ENCODE measurements at places on chromosomes 13 and 19.

DNA sequence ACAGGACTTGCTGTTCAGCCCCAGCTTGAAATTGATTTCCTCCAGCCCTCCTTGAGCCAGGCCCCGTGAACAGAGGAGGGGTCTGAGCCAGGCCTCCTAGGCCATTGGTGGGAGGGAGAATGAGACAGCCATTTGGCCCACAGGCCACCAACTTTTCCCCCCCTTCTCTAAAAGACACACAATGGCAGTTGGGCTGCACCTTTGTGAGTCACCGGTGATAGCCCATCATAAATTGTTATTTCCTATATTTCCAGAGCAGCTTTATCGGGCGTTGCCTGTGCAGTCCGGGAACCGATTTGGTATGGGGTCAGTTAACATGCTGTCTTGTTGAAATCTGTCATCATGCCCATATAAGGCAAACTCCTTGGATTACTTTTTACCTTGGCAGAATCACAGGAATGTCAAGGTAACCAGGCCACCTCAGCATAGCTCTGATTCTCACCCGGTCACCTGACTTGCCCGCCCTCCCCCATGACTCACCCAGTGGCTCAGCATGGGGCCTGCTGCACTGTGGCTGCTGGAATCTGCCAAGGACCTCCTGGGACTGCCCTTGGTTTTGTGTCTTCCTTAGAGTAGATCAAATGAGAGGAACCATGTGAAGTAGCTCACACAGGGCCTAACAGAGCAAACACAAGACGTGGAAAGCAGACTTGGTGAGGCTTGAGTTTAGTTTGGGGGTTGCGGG lies 36.1 kb downstream of the ACTN4 start:
- peak; percentile 97 for DNase-seq

- DNase-seq, result no peak
Measured at GRCh38 chr19:35076657-35077056, 35.1 kb downstream of the HPN start.

GRCh38 chr13:95833126-95833525 lies 156.2 kb downstream of the DNAJC3 start:
- DNase-seq, result no peak

- DNase-seq, result no peak
Measured at GRCh38 chr19:46025835-46026234, 3.0 kb upstream of the PGLYRP1 start.

GRCh38 chr13:42083138-42083770 lies 34.8 kb downstream of the DGKH start:
- DNase-seq, result no peak

DNA sequence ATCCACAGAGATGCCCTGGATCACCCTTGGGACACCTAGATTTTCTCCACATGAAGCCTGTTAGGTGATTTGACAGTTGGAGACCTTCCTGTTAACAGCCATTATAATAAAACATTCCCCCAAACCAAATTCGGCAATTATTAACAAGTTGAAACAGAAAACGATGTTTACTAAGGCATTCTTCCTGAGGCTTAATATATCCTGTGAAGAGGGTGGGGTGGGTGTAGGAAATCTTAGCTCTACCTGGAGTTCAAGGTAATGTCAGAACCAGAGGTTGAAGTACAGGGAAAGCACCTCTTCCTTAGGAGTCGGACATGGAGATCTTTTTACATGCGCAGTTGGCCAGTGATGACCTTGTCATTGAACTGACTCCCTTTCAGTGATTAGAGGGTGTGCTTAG lies 143.0 kb downstream of the FGF9 start:
- no peak for DNase-seq

DNA sequence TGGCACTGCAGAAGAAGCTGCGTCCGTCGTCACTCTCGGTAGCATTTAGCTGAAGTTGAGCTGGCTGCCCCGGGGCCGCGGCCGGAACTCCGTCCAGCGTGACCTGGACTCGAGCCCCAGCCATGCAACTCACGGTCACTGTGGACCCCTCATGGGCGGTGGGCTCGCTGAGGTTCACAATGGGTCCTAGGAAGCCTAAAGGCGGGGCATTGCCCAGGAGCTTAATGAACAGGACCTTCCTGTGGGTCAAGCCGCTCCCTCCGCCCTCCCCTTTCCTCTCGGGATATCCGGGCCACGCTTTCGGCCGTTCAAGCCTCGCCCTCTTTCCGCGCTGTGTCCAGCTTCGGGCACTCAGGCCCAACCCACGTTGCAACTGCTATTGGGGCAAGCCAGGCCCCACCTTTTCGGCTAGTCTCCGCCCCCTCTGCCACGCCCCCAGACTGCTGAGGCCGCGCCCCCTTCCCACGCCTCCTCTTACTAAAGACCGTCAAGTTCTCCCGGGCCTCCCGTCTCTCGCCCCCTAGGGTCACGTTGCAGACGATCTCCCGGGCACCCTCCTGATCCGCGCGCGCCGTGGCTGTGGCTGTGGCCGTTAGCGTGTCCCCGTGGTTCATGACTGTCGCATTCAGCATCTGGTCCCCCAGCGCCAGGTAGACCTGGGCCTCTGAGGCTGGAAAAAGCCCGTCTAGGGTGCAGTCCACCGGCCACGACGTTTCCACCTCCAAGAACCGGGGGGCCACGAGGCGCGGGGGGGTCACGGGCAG lies 1.4 kb upstream of the RAVER1 start:
- peak; percentile 91 for DNase-seq

GRCh38 chr19:1289686-1290025 lies 4.0 kb downstream of the EFNA2 start:
- DNase-seq, result no peak

DNA sequence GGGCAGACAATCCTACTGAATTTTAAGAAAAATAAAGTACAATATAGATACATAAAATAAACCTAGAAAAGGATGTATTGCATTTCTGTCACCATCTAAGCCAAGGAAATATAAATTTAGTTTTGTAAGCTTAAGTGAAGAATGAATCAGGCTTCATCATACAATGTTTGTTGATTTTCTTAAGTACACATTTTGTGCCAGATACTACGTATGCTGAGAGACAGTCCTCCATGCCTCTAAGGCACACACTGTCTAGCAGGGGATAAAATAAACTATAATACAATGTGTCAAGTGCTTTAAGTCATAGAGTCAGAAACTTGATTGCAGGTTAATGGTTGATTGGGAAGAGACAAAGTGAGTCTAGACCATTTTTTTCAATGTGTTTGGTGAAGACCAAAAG lies 465.7 kb downstream of the TBC1D4 start:
- DNase-seq, result no peak

DNA sequence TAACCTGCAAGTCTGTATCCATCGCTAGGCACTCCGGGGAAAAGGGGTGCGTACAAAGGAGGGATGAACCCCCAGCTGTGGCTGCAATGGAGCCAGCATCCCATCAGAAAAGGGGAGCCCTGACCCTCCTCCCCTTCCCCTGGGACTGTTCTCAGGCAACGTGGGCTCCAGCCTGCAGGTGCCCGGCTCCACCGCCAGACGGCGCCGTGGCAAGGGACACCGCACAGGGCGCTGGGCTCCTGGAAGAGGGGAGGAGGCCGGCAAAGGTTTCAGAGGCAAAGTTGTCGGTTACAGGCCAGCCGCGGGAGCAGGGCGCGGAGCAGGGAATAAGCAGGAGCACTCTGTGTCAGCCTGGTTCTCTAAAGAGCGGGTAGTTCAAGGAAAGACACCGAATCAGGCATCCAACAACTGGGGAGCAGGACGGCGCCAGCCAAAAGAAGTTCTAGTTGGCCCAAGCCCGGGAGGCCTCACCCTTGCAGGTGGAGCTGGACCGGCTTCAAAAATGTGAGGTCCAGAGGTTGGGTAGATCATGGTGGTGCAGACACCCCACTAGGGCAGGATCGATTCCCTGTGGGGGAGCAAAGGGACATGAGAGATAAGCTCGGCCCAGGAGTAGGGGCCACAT lies 53.0 kb upstream of the ATP12A start:
- peak; percentile 38 for DNase-seq
